ENCODE measurements at places on chromosomes 11 and 22.

DNA sequence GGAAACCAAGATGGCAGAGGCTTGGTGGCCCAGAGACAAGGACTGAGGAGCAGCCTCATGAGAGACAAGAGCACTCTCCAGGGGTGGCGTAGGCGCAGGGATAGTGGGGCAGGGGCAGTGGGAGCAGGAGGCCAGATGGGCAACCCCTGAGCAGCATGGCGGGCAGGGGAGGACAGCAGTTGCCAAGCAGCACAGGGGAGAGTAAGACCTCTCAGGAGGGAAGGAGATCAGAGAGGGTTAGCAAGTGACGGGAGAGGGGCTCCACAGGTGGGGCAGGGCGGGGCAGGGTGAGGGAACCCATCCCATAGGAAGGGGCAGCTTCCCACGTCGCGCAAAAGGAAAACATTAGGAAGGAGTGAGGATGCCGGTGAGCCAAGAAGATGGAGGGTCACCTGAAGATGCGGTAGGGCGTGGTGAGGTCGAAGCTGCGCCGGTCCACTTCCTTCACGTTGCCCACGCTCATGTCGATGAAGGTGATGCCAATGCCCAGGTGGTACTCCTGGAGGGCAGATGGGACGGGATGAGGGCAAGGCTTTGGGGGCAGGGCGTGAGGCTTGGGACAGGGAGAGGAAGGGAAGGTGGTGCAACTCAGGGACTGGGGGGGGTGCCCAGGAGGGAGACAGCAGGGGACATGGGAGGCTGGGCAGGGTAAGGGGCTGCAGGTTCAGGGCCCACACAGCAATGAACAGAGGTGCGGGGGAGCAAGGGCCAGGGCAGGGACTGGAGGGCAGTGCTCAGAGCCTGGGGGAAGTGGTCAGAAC, 35.4 kb upstream of the PDE2A start:
- DNase-seq, result no peak

- DNase-seq, result no peak
These were observed 166.7 kb upstream of the SYN3 start for GRCh38 chr22:33224841-33225240.

- DNase-seq, result peak; percentile 4
These were observed 86.0 kb downstream of the C11orf87 start for GRCh38 chr11:109507836-109508561.

- DNase-seq, result peak; percentile 22
These were observed 673.3 kb downstream of the CNTN5 start for GRCh38 chr11:99693941-99694492.

GRCh38 chr22:36399472-36399778, 11.7 kb upstream of the MYH9 start:
- no peak for DNase-seq

DNA sequence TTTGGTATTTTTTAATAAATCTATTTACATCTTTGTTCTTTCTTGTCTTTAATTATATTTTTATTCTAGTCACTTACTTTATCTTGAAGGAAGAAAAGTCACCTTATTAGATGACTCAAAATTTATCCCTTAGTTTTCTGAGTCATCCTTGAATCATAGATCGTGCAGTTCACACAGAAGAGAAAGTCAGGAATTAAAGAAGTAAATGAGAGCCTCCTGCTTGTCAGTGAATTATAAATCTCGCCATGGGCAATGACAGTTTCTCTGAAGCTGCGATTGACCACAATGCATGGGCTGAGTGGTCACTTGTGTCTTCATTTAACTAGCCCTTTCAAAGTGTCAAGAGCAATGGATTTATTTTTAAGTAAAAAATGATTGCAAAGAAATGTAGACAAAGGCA, 91.2 kb downstream of the LUZP2 start:
- no peak for DNase-seq

DNA sequence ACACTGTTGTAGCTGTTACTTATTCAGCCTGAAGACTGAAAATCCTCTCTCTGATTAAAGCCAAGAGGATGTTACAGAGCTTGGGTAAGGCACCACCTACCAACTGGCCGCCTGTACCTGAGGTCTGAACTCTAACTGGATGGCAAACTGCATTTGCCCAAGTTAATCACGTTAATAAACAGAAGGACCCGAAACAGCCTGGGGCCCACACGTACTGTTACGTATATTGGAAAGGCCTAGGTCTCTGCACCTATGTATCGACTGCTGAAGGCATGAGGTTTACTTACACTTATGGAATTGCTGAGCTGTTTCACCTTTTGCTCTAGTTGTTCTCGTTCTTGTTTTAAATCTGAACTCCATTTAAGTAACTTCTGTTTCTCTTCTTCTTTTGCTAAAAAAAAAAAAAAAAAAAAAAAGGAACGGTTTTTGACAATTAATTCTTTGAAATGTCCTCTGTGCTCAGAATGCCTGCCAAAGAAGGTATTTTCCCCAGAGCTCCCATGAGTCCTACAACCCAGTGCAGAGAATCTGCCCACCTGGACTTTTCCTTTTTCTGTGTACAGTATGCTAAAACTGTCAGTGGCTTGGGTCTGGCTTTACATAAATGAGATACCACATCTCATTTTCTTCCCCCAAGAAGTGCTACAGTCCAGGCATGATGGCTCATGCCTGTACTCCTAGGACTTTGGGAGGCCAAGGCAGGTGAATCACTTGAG, 13.1 kb downstream of the LARGE2 start:
- no peak for DNase-seq

GRCh38 chr22:22773979-22774604, 113.5 kb upstream of the IGLL5 start:
- no peak for DNase-seq

DNA sequence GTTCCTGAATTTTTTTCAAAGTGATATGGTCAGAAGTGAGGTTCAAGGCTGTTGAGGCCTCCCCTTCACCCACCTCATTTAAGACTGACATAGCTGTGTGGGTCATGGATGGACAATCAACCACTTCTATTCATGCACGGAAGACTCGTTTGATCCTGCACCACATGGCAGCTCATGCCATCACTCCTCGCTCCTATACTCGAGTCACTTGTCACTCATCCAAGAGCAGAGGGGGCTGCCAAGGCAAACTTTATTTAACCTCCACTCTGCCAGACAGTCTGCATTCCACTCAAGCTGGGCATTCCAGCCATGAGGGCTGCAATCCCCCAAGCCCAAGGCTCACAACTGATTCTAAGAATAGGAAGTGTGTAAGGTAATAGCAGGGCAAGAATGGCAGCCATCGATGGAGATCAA, 34.1 kb downstream of the SNX19 start:
- DNase-seq, result no peak

GRCh38 chr11:68924073-68924925, 20.6 kb downstream of the IGHMBP2 start:
- DNase-seq, result no peak

DNA sequence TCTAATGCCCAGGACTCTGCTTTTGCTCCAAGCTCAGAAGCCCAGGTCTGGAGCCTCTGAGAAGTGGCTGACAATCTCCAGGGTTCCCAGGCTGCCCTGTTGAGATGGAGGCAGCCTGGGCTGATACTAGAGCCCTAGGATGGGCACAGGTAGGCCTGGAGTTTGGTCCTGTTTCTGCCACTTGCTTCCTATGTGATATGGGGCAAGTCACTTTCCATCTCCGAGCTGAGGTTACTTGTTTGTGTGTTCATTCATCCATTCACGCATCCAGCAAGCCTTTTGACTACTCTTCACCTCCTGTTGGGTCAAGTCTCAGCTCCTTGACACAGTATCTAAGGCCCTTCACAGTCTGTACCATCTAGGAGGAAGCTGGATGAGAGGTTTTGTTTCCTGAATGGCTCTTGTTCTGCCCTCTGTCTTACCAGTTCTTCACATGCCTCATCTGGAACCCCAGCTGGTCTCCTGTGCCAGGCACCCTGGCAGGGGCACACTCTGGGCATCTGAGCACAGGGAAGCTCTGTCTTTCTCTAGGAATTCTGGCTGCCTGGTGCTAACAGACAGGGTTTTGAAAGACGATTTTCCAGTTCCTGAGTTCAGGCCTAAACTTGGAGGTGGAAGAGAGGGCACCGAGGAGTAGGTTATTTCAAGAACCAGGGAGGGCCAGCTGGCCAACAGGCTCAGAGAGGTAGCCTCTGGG, 53.2 kb upstream of the AMPD3 start:
- no peak for DNase-seq

DNA sequence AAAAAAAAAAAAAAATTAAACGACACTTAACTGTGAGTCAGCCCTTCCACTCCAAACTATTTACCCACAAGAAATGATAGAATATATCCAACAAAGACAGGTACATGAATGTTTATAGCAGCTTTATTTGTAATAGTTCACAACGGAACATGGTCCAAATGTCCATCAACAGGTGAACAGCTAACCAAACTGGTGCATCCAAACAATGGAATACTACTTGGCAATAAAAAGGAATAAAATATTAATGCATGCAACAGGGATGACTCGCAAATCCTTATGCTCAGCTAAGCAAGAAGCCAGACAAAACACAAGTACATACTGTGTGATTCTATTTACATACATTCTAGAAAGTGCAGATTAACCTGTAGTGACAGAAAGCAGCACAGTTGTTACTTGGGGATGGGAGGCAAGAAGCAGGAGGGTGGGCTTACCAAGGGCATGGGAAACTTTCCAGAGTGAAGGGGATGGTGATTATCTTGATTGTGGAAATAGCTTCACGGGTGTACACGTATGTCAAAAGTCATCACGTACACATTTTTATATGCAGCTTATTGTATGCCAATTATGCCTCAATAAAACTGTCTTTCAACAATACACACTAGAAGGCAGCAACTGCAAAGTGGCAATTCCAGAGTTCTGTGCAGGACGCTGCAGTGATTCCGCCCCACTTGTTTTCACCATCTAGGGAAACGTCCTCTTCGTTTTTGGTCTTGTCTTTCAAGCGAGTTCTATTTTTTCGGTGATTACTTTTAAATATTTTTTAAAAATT, 6.7 kb upstream of the SF1 start:
- no peak for DNase-seq

DNA sequence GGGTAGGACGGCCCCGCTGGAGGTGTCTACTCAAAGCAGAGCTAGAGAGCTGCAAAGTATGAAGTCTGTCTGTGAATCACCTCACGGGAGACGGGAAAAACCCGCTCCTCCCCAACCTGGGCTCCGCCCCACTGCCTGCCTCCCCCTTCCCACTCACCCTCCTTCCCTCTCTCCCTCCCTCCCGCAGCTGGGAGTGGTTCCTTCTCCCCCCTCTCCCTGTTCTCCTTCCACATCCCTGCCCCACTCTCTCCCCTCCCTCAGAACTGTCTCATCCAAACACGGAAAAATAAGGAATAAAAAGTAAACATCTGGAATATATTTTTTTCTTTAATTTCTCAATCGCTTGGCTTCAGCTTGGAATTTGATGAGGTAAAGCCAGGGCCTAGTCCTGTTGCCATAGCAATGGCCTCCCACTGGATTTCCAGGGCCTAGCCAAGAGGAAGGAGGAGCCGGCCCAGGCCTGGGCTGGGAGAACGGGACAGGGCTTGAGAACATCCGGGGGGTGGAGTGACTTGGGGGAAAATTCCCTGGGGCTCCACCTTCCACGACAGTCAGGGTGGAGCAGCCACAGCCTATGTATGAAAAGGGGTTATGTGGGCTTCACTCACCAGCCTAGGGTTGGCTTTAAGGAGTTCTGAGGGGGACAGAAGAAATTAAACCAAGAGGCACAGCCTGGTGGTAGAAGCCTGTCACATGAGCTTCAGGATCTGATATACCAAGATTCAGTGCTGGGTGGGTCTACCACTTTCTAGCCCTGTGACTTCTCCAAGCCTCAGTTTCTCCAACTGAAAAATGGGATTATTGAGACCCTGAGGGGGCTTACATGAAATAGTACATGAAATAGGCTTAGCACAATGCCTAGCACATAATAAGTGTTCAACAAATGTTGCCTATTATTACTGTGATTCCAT, 2.2 kb downstream of the TNKS1BP1 start:
- peak; percentile 73 for DNase-seq

- no peak for DNase-seq
These were observed 37.7 kb upstream of the RFPL3 start for GRCh38 chr22:32319861-32320406.

DNA sequence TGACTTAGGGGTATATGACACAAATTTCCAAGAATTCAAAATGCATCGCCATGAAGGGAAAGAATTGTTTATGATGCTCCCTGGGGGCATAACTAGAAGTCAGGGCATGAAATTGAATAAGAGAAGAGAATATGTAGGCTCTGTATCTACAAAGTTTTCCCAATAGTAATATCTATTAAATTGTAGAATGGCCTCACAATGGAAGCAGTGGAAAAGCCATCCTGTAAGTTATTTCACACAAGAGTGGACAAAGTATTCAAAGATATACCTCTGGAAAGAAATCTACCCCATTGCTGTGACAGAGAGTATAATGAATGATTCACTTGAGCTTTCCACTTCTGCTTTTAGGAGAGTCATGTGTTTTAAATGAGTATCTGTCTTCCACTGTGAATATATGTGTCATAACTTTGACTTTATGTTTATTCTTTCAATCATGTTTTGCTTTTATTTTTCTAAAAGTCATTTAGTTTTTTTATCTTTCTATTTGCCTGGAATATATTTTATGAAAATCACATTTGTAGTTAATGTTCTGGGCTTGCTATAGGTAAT, 65.7 kb upstream of the DDI1 start:
- DNase-seq, result no peak

DNA sequence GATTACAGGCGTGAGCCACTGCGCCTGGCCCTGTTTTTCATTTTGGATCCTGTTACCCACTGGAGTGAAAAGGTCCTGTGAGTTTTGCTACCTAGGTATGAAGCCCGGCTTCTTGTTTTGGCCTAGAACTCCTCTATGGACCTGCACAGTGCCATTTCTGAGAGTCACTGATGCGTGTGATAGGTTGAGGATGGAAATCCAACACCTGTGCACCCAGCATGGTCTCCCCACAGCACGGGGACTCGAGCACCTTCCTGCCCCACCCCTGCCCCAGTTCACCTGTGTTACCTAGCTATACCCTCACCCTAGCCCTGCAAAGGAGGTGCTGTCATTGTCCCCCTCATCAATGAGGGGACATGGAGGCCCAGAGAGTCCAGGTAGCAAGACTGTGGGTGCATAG, 5.1 kb downstream of the FBLN1 start:
- DNase-seq, result no peak

DNA sequence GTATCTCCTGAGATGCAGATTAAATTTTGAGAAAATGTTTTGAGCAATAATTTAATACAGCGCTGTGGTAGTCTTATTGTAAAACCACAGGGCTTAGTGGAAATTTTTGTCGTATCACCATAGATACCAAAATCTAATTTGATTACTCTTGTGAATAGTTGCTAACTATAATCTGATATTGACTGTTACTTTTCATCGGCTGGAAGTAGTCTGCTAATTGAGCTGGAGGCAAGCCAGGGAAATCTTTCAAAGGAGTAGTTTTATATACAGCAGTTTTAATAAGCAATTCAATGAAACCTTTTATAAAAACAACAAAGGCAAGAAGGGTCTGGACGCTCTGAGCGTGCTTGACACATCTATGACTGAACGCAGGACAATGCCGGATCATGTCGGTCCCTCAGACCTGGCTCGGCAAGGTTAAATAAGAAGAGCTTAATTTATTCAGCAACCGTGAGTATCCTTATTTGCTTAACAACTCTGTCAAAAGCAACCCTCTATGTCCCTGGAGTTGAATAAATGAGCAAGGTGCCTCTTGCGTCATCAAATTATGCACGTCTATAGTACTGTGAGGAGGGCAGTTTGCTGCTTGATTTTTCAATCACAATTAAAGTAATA, 121.2 kb downstream of the NCAM1 start:
- DNase-seq, result no peak

Measured in NCI-H2171 (cell line).